ENCODE measurements at places on chromosomes 7 and 10.

GRCh38 chr10:24642921-24643678 lies 80.6 kb downstream of the ARHGAP21 start:
- peak; percentile 80 for DNase-seq

DNA sequence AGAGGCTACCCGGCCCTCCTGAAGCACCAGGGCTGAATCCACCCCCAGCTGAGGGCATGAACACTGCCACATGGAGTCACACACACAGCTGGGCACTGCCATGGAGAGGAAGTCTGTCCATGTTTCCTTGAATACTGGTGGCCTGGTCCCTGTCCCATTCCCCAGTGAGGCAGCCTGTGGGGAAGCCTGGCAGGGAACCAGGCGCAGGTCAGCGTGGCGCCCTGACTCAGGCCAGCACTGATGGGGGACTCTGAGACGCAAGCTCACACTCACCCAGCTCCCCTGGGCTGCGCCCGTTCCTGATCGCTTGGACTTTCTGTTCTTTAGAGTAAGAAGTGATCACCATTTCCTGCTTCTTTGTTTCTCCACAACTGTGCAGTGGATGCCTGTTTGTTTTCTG lies 128.3 kb downstream of the EGFR start:
- no peak for DNase-seq

DNA sequence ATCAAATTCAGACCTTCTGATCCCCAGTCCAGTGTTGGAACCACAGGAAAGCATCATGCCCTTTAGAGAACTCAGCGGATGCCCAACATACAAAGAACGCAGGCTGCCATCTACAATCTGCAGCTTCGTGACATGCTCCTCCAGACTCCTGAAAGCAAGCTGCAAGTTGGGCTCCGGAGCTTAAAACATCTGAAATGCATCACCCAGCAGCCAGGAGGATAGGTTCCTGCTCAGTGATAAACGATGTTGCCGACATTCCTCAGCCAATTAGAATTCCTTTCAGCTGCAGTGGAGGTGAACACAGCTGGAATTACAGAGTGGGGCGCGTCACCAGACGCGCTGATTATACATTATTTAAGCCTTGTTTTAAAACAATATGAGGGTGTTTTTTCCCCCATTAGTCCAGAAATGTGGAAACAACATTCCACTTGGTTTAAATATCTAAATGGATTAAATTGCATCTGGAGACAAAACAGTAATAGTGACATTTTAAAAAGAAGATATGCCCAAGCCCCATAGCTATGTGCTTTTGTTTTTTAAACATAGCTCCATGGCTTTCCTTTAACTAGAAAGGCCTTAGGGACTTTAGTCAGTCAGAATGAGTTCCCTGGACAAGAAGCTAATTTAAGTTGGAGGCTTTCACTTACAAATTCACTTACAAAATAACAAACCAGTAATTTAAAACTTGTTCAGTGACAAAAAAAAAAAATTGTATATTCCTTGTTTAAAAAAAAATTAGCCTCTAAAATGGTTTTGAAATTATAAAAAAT lies 6.3 kb downstream of the SMURF1 start:
- no peak for DNase-seq

DNA sequence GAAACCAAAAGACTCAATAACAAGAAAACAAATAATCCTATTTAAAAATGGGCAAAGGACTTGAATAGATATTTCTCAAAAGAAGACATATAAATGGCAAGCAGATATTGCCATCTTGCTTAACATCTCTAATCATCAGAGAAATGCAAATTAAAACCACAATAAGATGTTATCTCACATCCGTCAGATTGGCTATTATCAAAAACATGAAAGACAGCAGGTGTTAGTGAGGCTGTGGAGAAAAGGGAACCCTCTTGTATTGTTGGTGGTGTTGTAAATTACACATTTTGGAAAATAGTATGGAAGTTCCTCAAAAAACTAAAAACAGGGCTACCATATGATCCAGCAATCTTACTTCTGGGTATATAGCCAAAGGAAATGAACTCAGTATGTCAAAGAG lies 25.7 kb downstream of the OPALIN start:
- no peak for DNase-seq

- DNase-seq, result no peak
Observed at GRCh38 chr10:114281461-114281860, 42.4 kb downstream of the VWA2 start.

GRCh38 chr7:140495514-140496097 lies 16.3 kb upstream of the MKRN1 start:
- no peak for DNase-seq

GRCh38 chr7:854118-854775 lies 22.0 kb downstream of the SUN1 start:
- DNase-seq, result no peak
